ENCODE measurements at places on chromosomes 1 and 21.

DNA sequence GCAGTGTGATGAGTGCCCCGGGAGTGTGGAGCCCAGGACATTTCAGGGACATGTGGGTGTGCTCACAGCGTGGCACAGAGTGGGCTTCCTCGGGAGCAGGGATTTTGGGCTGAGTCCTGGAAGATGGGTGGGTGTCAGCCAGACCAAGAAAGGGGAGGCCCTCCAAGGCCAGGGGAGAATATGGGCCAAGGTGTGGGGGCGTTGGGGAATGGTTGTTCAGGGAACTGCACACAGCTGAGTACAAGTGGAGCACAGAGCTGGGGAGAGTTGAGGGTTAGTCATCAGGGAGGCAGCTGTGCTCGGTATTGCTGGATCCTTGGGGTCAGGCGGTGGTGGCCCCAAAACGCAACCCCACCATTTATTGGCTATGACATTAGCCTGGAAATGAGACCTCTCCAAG, 5.5 kb downstream of the POGK start:
- DNase-seq: no peak

DNA sequence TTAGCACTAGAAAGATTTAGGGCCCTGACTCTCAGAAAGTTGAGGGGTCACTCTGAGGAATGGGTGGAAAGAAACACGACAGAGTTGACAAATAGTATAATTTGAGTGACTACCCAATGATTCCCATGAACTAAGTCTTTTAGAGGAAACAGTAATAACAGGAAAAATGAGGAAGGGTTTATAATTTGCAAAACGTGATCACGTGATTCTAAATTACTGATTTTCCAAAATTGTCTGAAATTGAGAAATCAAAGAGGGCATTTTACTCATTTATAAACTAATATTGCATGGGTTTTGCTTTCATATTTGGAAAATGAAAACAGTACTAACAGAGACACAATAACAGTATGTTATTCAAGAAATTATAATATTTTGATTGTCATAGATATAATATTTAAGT, 1335.7 kb downstream of the PLA2G4A start:
- DNase-seq: no peak

DNA sequence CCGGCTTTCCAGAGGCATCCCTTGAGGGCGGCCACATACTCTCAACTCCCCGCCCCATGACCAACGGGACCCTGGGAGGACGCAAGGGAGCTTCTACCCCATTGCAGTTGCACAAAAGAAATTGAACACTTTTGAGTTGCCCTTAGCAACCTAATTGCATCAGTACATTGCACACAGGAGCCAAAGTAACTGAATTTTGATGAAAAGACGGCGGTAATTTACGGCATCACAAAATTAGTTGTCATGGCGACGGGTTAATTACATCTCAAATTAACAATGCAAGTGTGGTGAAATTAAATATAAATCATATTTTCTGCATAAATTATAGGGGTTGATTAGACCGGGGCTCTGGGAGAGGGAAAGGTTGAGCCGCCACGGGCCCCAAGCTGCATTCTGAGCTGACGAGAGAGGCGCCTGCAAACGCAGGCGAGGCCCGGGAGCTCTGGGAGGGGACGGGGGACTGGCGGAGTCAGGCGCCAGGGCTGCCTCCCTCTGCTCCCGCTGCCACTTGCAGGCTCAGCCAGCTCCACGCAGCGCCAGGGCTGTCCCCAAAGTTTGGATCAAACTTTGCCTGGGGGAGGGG, 61.4 kb downstream of the CASZ1 start:
- DNase-seq: no peak

GRCh38 chr1:227777646-227778045, 37.8 kb upstream of the PRSS38 start:
- DNase-seq: no peak

DNA sequence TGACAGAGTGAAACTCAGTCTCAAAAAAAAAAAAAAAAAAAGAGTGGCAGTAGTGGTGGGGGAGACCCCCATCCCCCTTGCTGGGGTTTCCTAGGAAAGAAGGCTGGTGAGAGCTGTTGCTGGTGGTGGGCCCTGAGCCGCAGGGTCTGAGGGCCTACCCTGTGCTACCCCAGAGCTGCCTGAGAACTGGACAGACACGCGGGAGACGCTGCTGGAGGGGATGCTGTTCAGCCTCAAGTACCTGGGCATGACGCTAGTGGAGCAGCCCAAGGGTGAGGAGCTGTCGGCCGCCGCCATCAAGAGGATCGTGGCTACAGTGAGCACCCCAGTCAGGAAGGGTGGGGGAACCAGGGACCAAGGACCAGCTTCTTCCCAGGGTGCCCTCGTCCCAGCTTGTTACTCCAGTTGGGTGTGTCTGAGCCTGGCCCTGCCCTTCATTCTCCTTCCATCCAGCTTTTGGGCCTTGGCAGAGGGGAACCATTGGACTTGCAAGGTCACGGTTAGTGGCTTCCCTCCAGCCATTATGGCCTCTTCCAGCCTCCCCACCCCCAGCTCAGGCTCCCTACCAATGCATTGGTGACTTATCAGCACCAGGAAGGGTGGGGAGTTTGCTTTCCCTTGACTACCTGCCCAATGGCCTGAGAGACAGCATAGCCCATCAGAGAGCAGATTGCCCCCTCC, 10.5 kb downstream of the LDLRAP1 start:
- DNase-seq: no peak

GRCh38 chr1:81689531-81689941, 111.2 kb upstream of the ADGRL2 start:
- DNase-seq: peak; percentile 78

DNA sequence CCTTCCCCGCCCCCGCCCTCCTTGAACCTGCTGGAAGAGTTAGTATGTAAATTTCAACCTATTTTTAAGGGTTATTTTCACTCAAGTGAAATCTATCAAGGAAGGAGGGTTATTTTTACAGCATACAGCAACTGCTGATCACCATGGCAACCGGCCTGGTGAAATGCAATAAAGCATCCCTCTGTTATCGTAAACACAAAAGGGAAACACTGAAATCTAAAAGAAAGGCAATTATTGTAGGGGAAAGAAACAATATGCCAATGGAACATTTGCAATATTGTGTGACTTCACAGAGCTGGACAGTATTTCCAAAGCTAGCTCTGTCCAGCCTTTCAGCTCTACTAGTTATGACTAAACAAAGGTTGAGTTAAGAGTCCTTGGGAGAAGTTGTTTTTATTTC, 588.3 kb upstream of the PBX1 start:
- no peak for DNase-seq

DNA sequence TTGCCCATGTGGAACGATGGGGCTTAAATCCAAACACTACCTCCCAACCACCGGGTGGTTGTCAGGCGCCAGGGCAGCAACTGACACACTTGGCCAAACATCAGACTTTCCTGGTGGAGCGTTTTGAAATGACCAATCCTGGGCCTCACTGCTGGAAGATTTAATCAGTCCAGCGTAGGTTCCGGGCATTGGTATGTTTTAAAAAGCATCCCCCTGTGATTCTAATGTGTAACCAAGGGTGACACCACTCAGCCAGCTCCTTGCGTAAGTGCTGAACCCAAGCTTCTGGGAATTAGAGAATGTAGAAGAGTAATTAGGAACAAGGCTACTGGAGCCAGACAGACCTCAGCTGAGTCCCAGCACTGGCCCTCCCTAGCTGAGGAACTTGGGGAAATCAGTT, 44.8 kb upstream of the KAZN start:
- no peak for DNase-seq

GRCh38 chr1:190436615-190437014, 41.0 kb downstream of the BRINP3 start:
- peak; percentile 61 for DNase-seq

GRCh38 chr1:203592156-203592555, 34.5 kb upstream of the ATP2B4 start:
- DNase-seq: no peak

GRCh38 chr1:67451356-67451755, 21.2 kb upstream of the SERBP1 start:
- no peak for DNase-seq

GRCh38 chr1:173473599-173474011, 3.5 kb upstream of the PRDX6 start:
- peak; percentile 57 for DNase-seq

- DNase-seq: no peak
Measured at GRCh38 chr1:91450260-91450659, 45.6 kb upstream of the HFM1 start.

GRCh38 chr1:37817481-37817880, 9.5 kb upstream of the YRDC start:
- no peak for DNase-seq

DNA sequence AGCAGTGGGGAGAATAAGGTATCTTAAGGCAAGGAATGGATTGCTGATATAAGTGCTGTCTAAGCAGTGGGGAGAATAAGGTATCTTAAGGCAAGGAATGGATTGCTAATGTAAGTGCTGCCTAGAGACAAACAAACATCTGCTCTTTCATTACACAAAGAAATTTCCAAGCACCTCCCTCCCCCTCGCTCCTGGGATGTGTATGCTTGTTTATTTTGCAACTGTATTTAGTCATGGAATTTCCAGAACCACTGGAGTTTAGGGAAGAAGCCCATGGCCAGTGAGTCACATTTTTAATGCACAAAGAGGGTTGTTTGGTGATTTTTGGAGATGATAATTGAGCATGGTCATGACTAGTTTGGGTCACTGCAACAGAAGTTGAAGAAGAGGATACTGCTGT, 21.5 kb downstream of the PDPN start:
- DNase-seq: peak; percentile 51

GRCh38 chr1:222975472-222976122, 160.8 kb downstream of the DISP1 start:
- DNase-seq: no peak

- no peak for DNase-seq
Measured at GRCh38 chr1:21938732-21939538, 1.8 kb upstream of the HSPG2 start.

DNA sequence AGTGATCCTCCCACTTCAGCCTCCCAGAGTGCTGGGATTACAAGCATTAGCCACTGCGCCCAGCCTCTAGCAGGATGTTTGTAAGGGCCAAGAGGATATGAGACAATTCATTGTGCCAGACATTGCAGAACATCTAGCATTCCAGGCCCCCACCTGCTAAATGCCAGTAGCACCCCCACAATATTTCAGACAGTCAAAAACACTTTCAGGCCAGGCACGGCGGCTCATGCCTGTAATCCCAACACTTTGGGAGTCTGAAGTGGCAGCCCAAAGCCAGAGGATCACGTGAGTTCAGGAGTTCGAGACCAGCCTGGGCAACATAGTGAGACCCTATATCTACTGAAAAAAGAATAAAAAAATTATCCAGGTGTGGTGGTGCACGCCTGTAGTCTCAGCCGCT, 12.9 kb downstream of the PPIE start:
- DNase-seq: no peak

DNA sequence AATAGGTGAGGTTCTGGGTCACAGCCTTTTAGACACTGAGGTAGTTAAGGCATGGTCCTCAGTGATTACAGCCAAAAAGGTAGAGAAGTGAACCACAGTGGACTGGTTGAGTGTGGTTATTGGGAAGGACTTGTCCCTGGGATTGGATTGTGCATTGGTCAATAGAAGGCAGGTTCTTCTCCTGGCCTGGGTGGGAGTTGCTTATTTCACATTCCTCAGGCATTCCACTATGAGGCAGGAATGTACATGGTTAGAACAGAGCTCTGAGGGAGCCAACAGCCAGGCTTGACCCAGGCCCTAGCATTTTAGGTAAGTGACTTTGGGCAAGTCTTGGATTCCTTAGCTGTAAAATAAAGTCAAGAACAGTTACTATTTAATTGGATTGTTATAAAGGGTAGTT, 97.9 kb upstream of the MARK1 start:
- no peak for DNase-seq

Data from fibroblast of skin of scalp (primary cell).